ENCODE measurements at places on chromosomes 6 and 20. TPM values are rescaled to one million over a fixed set of nuclear protein-coding genes. Genes with fewer than 3 reads are reported as not detected.

Gene CAGE1
- not detected for total RNA-seq

Gene DOK5
- total RNA-seq, result 16.9 TPM

- DNase-seq, result no peak
Observed at GRCh38 chr6:130697271-130697994, 129.8 kb upstream of the SMLR1 start.

DNA sequence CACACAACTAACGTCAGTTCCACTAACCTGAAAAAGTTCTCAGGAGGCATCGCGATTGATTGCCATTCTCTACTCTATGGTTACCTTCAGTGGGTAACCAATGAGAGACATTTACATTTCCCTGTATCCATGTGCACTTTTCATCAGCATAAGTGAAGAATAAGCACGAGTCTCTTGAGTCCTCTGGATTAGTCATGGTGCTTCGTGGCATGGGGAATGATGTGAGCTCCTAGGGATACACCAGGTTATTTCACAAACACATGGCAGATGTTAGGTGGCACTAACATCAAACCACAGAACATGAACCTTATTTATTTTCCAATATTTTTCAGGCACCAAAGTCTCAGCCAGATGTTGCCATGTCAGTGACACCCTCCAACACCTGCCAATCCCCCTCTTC, 64.0 kb downstream of the FYN start:
- DNase-seq, result no peak

GRCh38 chr6:100382031-100382430, 82.7 kb downstream of the SIM1 start:
- DNase-seq, result no peak

Gene LY6G6D
- not detected for total RNA-seq

DNA sequence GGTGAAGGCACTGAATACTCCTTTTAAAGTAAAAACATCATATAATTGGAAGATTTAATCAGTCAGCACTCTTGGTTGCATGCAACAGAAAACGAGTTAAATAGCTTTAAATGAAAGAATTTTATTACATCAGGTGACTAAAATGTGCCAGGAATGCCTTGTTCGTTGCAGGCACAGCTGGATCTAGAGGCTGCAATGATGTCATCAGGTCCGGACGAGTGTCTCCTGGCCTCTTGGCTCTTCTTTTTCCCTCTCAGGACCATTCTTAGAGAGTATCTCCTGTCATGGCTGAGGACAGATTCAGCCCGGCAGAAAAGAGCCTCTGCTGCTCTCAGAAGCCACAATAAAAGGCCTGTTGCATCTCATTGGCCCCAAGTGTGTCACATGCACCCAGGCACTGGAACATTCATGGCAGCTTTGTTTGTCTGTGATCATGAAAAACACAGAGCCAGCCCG, 510.7 kb upstream of the SULF2 start:
- no peak for DNase-seq

GRCh38 chr6:56938649-56939191, 16.2 kb upstream of the BEND6 start:
- DNase-seq, result no peak

DNA sequence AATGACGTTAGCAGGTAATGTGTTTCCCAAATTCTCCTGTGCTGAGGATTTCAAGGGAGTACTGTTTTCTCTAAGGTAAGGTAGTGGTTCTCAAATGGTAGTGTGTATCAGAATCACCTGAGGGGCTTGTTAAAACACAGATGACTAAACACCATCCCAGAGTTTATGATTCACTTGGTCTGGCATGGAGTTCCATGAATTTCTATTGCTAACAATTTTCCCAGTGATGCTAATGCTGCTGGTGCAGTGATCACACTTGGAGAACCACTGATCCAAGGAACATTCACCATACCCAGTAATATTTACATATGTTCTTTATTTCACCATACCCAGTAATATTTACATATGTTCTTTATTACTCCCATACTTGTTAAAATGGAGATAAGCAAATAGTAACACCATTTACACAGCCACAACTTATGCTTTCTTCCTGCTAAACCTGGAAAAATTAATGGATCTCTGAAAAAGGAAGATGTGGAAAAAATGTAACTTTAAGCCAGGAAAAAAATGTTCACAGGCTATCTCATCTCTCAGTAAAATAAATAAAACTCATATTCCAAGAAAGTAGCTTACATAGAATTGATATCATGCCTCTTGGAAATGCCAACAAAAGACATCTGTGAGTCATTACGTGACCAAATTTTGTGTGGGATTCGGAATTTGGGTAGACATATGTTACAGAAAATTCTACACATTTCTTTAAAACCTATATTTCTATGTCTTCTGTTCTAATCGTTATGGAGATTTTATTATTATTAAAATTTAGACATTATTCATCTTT, 129.5 kb downstream of the MMUT start:
- DNase-seq, result no peak

- no peak for DNase-seq
Observed at GRCh38 chr20:32285621-32286371, 8.3 kb downstream of the KIF3B start.

Gene DNAH8
- not detected for total RNA-seq

GRCh38 chr6:106759112-106759511, 129.7 kb downstream of the QRSL1 start:
- no peak for DNase-seq

Gene CAPN11
- total RNA-seq, result 0.44 TPM

Gene PACSIN1
- 5.6 TPM for total RNA-seq

DNA sequence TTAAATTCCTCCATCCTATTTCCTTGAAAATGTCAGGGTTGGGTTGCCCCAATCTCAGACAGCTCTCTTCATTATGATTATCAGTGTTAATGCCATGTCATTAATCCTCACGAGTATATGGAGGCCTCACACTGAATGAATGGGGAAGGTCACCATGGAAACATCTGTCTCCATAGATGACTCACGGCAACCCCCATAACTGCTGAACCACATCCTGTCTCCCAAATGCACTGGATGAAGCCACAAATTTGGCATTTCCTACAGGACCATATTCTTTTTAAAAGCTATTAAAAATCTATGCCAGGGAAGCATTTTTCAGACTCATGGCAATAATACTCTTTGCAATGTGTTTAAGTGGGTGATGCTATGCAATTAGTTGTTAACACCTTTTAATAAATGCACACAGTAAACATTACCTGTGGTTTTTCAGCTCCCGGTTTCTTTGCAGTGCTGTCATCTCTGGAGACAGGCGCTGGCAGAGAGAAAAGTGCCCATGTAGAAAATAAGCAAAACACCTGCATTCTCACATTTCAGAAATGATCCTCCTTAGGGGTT, 80.1 kb upstream of the PTPRK start:
- DNase-seq, result no peak

Gene RAMACL
- 0.52 TPM for total RNA-seq

GRCh38 chr20:19934792-19935491, 82.2 kb upstream of the NAA20 start:
- peak; percentile 88 for DNase-seq

- DNase-seq, result no peak
Observed at GRCh38 chr20:63463400-63464288, 8.8 kb downstream of the KCNQ2 start.

GRCh38 chr20:32772046-32772445, 9.9 kb downstream of the DNMT3B start:
- DNase-seq, result no peak

GRCh38 chr20:2537101-2537500, 728 bp downstream of the TMC2 start:
- DNase-seq, result no peak

Gene NPEPL1
- 14.1 TPM for total RNA-seq
